ENCODE measurements at places on chromosomes 11 and 22.

- DNase-seq: no peak
Measured at GRCh38 chr11:71170624-71171423, 81.6 kb downstream of the SHANK2 start.

GRCh38 chr11:61682906-61683675, 2.9 kb downstream of the DAGLA start:
- DNase-seq: no peak

- no peak for DNase-seq
Measured at GRCh38 chr11:123231777-123232176, 36.7 kb upstream of the CLMP start.

DNA sequence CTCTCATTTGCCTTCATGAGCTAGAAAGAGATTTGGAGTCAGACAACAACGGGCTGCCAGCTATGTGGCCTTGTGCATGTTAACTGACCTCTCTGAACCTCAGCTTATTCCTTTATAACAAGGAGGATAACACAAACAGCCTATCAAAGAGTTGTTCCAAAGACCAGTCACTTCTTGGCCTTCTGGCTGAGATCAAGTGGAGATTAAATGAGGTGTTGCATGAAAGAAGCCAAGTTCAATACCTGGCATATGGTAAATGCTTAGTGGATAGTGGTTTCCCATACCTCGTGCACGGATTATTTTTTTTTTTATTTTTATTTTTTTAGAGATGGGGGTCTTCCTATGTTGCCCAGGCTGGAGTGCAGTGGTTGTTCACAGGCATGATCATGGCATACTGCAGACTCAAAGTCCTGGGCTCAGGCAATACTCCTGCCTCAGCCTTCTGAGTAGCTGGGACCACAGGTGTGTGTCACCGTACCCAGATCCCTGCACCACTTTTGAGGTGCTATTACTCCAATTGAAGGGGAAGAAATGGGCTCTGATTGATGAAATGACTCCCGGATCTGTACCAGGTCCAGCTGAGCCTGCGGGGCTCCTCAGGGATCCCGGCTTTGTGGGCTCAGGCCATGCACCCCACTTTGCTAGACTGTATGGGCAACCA, 4.9 kb downstream of the LGALS1 start:
- DNase-seq: no peak

GRCh38 chr11:109612496-109612895, 190.5 kb downstream of the C11orf87 start:
- no peak for DNase-seq

GRCh38 chr11:88511006-88511405, 173.5 kb upstream of the CTSC start:
- no peak for DNase-seq

GRCh38 chr11:3838504-3838903, 2.3 kb downstream of the RHOG start:
- no peak for DNase-seq

DNA sequence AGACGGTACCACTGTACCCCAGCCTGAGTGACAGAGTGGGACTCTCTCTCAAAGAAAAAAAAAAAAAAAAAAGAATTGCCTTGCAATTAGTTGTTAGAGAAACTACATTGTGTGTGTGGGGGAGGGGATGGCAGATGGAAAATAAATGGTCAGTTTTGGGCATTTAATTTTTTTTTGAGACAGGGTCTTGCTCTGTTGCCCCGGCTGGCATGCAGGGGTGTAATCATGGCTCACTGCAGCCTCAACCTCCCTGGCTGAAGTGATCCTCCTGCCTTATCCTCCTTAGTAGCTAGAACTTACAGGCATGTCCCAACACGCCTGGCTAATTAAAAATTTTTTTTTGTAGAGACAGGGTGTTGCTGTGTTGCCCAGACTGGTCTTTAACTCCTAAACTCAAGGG, 36.4 kb downstream of the WEE1 start:
- no peak for DNase-seq

DNA sequence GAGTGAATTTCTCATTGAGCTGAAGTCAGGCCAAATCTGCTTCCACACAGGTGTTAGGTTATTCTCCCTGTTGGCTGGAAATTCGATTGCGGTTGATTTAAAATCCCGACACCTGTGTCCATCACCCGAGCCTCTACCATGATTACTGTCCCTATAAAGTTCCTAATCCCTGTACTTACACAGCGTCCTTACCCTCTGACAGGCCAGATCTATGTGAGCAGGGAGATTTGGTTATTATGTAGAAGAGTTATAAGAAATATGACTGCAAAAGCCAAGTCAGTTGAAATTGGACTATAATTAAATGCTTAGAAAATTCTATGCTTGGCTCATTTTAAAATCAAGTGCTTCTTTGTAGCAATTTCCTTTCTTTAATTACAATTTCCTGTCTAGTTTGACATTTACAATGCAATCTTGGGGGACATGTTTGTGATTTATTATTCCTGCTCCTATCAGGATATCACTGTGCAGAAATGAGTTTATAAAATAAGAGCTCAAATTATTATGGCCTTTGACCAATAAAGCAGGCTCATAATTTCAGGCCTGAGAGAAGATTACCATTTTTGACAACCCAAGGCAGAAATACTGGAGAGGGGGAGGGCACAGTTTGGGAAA, 32.5 kb upstream of the LMO1 start:
- DNase-seq: no peak

- no peak for DNase-seq
Measured at GRCh38 chr11:72863916-72864315, 49.7 kb downstream of the ATG16L2 start.

DNA sequence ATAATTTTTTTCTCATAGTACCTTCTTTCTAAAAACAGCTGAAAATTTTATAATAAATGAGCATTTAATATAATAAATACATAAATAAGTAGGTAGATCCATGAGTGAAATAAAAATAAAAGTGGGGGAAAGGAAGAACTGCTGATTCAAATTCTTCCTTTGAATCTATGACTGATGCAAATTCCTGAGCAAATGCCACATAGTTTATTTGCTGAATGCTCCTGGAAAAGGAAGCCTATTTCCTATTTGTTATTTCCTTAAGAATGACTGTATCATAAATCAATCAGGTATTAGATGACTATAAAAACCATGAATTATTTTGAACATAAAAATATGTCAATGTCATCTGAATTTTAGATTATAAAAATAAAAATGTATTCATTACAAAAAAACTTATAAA, 16.6 kb downstream of the BTBD10 start:
- DNase-seq: no peak

DNA sequence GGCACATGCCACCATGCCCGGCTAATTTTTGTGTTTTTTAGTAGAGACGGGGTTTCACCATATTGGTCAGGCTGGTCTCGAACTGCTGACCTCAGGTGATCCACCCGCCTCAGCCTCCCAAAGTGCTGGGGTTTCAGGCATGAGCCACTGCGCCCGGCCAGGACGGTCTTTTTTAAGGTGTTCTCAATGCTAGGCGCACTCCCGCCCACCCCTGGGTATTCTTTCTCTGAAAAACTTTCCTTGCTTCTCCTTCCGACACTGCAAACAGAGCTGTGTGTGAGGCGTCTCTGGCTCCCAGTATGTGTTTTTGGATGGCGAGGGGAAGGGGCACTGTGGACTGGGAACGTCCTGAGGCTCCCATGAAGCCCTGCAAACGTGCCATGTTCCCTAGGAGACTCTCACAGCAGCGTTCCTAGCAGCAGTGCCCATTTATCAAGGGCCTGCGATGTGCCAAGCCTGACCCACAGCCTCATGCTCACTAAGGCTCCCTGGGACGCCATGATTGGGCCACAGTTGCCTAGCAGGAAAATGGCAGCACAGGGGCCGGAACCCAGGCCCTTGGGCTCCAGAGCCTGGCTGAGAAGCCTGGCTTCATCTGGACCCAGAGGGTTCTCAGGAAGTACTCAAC, 2.4 kb upstream of the RASL10A start:
- no peak for DNase-seq

- DNase-seq: no peak
Measured at GRCh38 chr11:83726316-83726715, 440.1 kb upstream of the CCDC90B start.

GRCh38 chr11:61446211-61446651, 16.3 kb downstream of the SDHAF2 start:
- peak; percentile 29 for DNase-seq
